ENCODE measurements at places on chromosomes 1 and 21.
A peak's percentile ranks its signal among the peaks of the same experiment; 100 is the strongest.

DNA sequence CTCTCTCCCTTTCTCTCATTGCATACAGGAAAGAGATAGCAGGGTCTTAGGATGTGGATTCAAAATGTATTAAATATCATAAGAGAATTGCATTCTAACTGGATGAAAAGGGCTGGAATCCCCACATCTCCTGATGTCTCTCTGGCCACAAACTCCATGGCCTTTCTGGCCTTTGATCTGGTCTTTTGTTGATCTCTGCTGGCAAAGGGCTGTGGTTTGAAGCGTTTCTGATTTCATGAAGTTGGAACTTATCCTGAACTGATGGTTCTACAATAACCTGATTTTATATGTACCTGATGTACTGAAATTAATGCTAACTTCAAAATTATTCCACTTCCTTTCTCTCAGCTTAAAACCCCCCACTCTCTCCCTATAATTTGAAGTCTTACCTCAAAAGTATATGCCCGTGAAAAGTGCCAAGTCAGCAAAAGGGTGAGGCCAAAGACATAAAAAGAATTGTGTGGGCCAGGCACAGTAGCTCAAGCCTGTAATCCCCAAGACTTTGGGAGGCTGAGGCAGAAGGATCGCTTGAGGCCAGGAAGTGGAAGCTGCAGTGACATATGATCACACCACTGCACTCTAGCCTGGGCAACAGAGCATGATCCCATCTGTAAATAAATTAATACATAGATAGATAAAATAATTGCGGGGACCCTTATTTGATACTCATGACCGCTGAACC lies 6.4 kb upstream of the KIF14 start:
- DNase-seq: no peak

DNA sequence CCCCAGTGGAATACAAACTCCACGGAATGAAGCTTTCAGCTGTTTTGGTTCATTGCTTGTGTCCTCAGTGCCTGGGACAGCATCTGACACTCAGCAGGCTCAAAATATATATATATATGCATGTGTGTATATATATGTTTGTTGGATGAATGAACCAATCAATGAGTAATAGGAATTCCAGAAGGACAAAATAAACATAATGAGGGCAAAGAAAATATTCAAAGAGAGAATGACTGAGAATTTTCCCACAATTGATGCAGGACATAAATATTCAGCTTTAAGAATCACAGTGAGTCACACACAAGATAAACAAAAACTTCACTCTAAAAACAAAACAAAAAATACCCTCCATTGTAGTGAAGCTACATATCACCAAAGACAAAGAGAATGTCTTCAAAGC lies 64.0 kb downstream of the CHD5 start:
- DNase-seq: no peak

GRCh38 chr1:9143250-9143649 lies 14.3 kb upstream of the GPR157 start:
- no peak for DNase-seq

DNA sequence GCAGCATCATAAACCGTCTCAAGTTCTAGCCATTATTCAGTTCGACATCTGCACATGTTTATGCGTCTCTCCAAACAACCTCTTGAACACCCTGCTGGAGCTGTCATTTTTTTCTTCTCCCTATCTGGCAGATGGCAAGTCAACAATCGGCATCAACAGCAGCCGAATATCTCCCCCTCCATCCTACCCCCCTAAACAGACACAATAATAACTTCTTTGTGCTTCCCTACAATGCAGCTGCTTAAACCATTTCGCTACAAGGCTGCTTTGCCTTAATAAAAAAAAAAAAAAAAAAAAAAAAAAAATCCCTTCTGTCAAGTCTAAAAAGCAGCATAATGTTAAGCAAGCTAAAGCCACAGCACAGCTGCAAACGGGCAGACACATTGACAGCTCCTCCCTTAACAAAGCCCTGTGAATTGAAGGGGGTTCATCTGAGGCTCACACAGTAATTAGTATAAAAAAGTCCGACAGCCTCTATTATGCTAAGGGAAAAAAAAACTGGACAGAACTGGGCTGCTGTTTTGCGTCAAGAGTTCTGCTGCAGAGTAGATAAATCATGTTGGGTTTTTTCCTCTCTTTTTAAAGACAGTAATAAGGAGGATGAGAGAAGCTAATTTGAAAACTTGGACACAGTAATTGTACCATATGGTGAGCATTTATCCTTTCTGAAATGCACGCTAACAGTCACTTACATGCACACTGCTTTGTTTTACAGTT lies 136.4 kb downstream of the AKT3 start:
- no peak for DNase-seq

GRCh38 chr1:25568090-25568833 lies 24.9 kb downstream of the LDLRAP1 start:
- DNase-seq: no peak

- no peak for DNase-seq
These were observed 56.5 kb downstream of the CAMSAP2 start for GRCh38 chr1:200795156-200795555.

- peak; percentile 78 for DNase-seq
These were observed 518.5 kb downstream of the PTPRU start for GRCh38 chr1:29754573-29755375.

DNA sequence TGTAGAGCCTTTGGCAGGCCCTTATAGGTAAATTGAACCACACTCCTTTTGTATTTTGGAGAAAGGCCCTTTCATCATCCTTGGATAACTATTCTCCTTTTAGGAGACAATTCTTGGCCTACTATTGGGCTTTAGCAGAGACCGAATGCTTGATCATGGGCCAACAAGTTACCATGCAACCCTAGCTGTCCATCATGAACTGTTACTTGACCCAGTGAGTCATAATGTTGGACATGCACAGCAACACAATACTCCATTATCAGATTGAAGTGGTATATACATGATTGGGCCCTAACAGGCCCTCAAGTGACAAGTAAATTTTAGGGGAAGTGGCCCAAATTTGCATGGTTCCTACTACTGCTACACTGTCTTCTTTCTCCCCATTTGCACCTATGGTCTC lies 84.4 kb downstream of the CATSPERE start:
- no peak for DNase-seq

DNA sequence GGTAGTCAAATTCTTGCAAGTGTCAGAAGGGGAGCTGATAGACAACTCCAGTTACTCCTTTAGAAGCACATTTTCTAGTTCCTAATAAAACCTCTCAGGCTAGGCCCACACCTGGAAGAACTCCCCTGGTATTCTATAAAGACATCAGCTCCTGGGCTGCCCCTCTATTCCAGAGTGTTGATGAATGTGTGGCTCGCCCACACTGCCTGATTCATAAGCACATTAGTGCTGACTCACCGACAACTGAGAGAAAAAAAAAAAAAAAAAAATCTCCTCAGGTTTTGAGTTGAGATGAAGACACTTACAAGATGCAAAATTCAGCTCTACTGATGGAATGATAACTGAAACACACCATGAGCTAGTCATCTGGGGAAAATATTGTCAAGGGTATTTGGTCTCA lies 188.1 kb downstream of the TNR start:
- DNase-seq: no peak

All from mesenteric fat pad (tissue), 1 donor.